ENCODE measurements at places on chromosomes 3 and 15. TPM values are rescaled to one million over a fixed set of nuclear protein-coding genes. Genes with fewer than 3 reads are reported as not detected.

GPR62 gene
- total RNA-seq, result 0.66 TPM

UACA gene
- total RNA-seq, result 67.1 TPM

GOLGA8H gene
- 0.30 TPM for total RNA-seq

AKAP13 gene
- 23.5 TPM for total RNA-seq

GRCh38 chr3:12724794-12725193 is 34.3 kb downstream of the TMEM40 start:
- ATAC-seq, result no peak

GRCh38 chr3:81874738-81875137 is 113.3 kb upstream of the GBE1 start:
- ATAC-seq, result no peak

DNA sequence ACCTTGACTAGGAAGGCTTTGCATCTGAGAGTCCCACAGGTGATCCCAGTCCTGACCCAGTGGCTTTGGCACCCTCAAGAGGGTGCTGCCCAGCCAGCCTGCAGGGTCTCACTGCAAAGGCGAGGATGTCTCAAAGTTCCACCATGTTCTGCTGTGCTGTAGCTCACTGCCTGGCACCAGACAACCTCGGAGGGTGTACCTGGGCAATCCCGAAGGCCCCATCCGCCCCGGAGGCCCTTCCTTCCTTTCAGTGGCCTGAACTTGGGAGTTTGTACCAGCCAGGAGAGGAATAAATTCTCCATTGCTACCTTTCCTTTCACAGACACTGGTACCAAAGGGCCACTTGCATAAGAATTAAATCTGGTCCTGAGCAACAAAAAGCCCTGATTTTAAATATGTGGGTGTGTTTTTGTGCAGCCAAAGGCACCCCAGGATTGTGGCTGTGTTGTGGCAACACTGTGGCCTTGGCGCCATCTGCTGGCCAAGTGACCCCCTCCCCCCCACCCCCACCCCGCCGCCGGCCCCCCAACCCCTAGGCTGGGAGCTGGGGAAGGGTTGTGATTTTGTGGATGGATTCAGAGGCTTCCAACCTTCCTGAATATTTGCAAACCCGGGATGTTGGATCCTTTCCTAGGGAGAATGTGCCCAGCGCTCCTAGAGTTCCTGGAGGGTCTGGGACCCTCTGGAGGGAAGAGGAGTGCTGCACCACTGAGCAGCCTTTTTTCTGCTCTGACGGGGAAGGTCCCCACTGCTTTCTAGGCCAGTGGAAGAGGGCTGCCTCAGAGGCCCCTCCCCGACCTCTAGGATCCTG is 9.7 kb upstream of the PTPN23 start:
- ATAC-seq, result peak; percentile 21

All from motor neuron (in vitro differentiated cells).